Renal cortex interstitium (tissue), 15 donors: ENCODE measurements at places on chromosomes 11 and 22. TPM values are rescaled to one million over a fixed set of nuclear protein-coding genes. Genes with fewer than 3 reads are reported as not detected.
A peak's percentile ranks its signal among the peaks of the same experiment; 100 is the strongest.

DNA sequence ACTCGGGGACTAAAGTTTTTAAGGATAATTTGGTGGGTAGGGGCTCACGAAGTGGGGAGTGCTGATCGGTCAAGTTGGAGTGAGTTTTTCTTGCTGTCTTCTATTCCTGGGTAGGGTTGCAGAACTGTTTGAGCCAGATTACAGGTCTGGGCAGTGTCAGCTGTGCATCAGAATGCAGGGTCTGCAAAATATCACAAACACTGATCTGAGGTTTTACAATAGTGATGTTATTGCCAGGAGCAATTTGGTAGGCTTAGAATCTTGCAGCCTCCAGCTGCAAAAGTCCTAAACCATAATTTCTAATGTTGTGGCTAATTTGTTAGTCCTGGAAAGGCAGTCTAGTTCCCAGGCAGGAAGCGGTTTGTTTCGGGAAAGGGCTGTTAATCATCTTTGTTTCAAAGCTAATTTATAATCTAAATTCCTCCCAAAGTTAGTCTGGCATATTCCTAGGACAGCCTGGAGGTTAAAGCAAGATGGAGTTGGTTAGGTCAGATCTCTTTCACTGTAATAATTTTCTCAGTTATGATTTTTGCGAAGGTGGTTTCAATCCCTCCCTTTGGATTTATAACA is 39.7 kb upstream of the CALCA start:
- no peak for DNase-seq

GRCh38 chr11:60872124-60872960 is 5.0 kb downstream of the ZP1 start:
- no peak for DNase-seq

DNA sequence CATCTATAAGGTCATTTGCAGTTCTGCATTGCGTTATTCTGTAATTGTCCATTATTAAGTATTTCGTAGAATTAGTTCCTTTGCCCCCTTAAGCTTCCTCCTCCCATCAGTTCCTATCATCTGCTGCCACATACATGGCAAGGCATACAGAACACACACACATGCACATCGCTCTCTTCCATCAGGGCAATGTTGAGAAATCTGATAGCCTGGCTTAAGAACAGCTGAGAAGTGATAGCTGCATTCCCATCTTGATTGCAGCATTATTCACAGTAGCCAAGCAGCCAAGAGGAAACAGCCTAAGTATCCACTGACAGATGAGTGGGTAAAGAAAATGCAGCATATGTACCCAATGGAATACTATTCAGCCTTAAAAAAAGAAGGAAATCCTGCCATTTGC is 186.8 kb upstream of the CADM1 start:
- DNase-seq = no peak

- no peak for DNase-seq
These were observed 20.0 kb downstream of the GUCY1A2 start for GRCh38 chr11:106998116-106998915.

GRCh38 chr22:19621373-19622060 is 92.8 kb upstream of the SEPTIN5 start:
- DNase-seq = no peak

GRCh38 chr11:112175599-112175952 is 264 bp downstream of the BCO2 start:
- no peak for DNase-seq

GRCh38 chr11:62443390-62444235 is 24.8 kb downstream of the SCGB1A1 start:
- DNase-seq = no peak

- DNase-seq = no peak
These were observed 176.4 kb downstream of the FAM181B start for GRCh38 chr11:82557274-82557673.

GRCh38 chr11:111878385-111878848 is 548 bp downstream of the FDXACB1 start:
- peak; percentile 31 for DNase-seq

GRCh38 chr22:47015589-47016178 is 253.2 kb downstream of the TBC1D22A start:
- no peak for DNase-seq

- no peak for DNase-seq
These were observed 27.3 kb downstream of the HSPA8 start for GRCh38 chr11:123034597-123034996.

GRCh38 chr11:116794851-116795250 is 3.2 kb upstream of the APOA5 start:
- no peak for DNase-seq

ZNF215 gene
- 3.0 TPM for polyA plus RNA-seq

PLAAT2 gene
- polyA plus RNA-seq = 0.37 TPM

MS4A4A gene
- 8.0 TPM for polyA plus RNA-seq

OR52B4 gene
- not detected for polyA plus RNA-seq

CNIH2 gene
- 1.9 TPM for polyA plus RNA-seq
